ENCODE measurements at places on chromosomes 4 and X.

GRCh38 chr4:23360718-23361117, 529.1 kb downstream of the PPARGC1A start:
- no peak for DNase-seq

DNA sequence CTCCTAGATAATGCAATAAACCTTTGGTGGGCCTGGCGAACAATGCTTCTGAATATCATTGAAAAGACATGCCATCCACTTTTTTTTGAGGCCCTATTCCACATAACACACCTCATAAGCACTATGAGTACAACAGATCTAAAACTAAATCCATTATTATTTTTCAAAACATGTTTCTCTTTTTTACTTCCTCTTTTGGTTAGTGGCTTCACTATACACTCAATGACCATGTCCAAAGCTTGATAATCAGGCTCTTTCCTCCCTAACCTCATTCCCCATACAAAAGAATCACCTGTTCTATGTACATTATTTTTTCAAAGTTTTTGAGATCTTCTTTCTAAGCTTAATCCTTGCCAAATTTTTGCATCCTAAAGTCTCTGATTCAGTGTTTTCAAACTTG, 20.4 kb upstream of the NPY2R start:
- no peak for DNase-seq

- no peak for DNase-seq
Observed at GRCh38 chrX:152632445-152633097, 5.1 kb upstream of the GABRQ start.

DNA sequence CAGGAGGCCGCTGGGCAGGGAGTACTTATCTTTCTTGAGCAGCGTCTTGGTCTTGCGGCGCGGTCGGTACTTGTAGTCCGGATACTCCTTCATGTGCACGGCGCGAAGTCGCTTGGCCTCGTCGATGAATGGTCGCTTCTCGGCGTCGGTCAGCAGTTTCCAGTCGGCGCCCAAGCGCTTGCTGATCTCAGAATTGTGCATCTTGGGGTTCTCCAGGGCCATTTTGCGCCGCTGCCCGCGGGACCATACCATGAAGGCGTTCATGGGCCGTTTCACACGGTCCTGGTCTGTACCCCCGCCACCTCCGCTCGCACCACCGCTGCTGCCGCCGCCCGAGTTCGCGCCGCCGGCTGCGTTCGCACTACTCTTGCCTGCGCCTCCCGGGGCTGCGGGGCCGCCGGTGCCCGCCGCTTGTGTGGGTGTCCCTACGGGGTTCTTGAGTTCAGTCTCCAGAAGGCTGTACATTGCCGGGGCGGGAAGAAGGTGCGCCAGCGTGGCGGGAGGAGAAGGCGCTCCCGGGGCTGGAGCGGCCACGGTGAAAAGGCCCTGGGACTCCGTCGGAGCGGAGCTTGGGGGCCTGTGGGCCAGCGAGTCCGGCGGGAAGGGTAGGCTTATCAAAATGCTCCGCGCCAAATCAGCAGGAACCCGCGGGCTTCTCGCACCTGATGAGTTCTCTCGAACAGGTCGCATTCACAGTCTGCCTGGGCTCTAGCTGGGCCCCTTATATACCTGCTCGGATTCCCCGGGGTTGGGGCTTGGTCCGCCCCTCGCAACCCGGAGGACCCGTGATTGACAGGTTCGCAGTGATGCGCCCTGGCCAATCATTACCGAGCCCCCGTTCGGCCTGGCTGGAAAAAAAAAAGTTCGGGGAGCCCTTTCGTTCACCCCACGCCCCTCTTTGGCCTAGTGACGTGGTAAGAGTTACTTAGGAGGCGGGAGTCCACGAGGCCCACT, at the start of gene SOX3:
Gene SOX3, minus strand, starts transcription at position 699 of the 954 bp plus-strand sequence. Its CDS starts 9 bp downstream, at position 690.
- DNase-seq, result no peak

DNA sequence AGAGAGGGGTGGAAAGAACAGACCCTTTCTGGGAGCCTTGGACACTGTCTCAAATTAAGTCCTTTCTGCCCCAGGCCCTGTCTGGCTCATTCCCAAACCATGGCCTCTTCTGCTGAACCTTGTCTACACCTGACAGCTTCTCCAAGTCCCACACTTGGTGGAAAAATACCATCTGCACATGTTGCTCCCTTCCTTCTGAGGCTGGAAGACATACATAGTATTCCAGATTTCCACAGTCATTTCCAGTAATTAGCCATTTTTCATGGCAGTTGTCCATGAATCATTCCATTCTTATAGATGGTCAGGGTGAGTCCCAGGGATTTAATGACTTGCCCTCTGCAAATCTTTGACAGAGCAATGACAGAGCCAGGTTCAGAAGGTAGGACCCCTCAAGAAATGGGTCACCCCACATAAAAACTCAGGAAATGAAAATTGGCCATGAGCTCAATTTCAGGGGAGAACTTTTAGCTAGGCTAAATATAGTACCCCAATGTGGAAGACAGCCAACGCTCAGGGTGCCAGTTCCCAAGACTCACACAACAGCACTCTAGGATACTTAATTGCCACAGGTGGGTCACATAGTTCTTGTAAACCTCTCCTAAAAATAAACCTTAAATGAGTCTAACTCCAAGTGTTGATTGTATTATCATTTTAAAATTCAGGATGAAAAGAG, 16.2 kb upstream of the DAPP1 start:
- DNase-seq, result no peak

DNA sequence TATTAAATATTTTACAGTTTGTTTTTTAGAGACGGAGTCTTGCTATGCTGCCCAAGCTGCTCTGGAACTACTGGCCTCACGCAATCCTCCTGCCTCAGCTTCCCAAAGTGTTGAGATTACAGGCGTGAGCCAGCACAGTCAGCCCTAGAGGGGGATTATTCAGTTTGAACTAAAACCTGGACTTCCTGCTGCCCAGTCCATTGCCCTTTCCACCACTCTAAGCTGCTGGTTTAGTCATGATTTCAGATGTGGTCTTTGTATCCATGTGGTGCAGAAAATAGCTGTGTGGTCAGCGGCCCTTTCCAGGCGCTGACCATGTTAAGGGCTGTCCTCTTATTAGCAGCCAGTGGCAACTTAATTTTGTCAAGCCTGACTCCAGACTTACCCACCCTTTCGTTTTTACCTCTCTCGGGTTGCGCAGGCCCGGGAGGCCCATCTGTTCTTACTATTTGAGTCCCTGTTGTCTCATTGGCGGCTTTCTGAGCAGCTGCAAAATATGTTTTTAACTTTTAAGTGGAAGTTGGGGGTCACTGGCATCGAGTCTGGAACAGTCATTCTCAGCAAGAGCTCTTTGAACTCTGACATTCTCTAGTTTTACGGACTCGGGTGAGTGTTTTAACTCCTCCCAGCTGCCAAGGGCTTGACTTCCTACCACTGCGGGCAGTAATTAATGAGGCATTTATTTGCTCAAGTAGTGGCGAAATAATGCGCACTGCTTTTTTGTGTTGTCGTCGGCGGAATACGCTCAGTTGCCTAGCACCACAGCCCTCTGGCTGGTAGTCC, 773 bp upstream of the VMA21 start:
- DNase-seq, result peak; percentile 6

- no peak for DNase-seq
Observed at GRCh38 chrX:146934256-146934655, 119.7 kb upstream of the CXorf51A start.

- no peak for DNase-seq
Observed at GRCh38 chr4:23161787-23162186, 469.1 kb downstream of the GBA3 start.

DNA sequence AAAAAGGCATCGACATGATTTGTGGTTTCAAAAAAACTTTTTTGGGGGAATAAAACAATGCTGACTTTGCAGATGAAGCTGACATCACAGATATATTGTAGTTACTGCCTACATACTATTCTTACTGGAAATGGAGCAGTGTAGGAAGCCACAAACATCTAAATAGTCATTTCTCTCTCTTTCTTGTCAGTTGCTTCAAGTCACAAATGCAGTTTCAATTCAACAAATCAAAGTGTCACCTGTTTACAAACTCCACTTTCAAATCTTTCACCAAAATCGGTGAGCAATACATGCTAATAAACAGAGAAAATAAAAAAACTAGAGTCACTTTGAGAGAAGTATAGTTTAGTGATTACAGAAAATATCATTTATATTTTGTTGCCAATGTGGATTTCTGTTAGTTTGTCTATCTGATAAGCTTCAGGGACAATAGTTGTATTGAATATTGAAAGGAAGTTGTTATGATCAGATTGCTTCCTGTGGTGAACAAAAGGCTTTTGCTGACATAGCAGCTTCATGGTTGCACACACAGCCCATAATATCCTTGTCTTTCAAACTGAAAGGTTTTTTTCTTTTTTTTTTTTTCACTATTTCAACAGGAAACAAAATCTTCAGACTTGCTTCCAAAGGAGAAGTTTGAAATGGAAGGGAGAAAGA, 49.7 kb upstream of the PTPN13 start:
- DNase-seq, result no peak

DNA sequence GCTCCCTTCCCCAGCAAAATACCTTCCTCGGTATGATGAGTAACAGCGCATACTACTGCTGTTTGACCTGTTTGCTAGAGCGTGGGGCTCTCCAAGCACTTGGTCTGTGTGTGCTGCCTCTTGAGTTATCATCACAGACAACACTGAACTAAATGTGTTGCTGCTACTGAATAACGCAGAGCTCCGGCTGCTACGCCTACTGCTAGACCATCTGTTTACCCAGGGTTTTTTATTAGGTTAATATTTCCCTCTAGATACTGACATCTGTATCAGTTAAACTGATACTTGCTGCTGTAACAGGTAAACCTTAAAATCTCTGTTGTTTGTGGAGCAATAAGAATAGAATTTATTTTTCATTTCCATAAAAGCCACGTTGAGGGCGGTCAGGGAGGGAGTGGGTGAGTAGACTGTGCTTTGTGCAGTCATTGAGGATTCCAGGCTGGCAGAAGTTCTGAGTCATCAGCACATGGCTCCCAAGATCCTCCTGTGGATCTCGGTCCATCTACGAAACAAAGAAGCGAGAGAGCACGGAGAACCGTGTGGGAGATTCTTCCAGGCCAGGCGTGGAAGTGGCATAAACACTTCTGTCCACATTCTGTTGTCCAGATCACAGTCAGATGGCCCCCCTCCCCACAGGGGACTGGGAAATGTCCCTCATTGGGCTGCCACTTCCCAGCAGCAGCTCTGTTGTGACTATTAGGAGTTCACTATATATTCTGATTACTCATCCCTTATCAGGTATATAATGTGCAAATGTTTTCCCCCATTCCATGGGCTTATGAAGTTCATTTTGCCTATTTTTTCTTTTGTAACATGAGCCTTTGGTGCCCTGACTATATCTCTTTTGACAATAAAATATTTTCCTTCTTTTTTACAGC, 14.1 kb downstream of the GRK4 start:
- DNase-seq, result no peak

GRCh38 chrX:13235930-13236329, 83.9 kb downstream of the ATXN3L start:
- DNase-seq, result no peak

- DNase-seq, result no peak
Observed at GRCh38 chr4:22235698-22236097, 280.2 kb downstream of the ADGRA3 start.

GRCh38 chr4:108965016-108965415, 202.2 kb upstream of the ETNPPL start:
- DNase-seq, result no peak

DNA sequence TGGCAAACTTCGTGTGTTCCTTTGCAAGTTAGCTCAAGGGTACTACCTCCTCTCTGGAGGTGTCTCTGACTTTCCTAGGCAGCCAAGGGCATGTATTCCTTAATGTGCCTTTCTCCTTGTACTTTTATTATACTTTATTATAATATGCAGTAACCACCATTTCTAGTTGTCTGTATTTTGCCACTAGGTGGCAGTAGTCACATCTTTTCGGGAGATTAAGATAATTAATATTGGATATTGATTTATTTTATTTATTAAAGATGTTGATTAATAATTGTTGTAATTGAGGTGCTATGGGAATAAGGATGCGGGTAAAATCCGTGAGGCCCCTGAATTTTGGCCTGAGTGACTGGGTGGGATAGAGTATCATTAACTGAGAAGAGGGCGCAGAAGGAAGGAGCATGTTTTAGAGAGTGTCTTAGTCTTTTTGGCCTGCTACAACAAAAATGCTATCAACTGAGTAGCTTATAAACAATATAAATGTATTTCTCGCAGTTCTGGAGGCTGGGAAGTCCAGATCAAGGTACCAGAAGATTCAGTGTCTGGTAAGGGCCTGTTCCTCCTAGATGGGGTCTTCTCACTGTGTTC, 153.3 kb downstream of the TMEM164 start:
- DNase-seq, result no peak

DNA sequence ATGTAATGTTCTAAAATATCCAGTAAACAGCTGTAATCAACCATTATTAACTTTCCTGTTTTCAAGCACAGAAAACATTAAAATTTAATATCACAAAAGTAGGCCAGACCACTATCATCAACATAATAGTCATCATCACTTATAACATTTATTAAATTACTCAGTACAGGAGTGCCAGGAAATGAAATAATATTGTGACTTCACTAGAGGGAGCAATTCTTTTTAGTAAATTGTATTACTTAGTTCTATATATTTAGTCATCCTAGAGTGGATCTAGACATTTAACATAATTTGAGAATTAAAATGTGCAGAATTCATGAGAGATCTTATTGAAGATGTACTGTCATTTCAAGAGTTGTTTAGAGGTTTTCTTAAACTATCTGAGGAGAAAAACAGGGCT, 33.6 kb downstream of the PITX2 start:
- no peak for DNase-seq

DNA sequence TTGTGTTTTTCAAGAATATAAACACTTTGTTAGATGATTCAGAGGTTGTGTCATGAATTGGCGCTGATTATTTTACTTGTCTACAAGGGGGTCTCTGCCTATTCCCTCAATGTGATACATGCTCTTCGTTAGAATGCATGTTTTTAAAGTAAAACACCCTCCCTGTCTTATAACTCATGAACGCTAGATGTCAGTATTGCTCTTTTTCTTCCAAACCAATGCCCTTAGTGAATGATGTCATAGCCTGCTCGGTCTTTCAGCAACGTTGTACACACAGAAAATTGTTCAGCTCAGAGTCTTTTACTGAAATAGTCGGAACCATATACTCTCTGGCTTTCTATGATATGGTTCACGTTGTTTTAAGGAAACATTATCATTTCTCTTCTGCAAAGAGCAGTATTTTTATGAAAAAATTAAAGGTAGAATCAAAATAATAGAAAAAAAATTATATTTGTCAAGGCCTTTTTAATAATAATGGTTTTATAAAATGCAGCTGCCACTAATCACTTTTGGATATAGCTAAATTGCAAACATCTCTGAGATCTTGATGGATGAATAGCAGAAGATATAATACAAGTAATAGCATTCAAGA, 292.9 kb downstream of the TLL1 start:
- no peak for DNase-seq

- no peak for DNase-seq
Observed at GRCh38 chrX:64437665-64438064, 42.4 kb upstream of the MTMR8 start.

Measured in stimulated activated CD8-positive, alpha-beta memory T cell treated with anti-CD3 and anti-CD28 coated beads, Interleukin-12 subunit alpha, Interleukin-12 subunit beta, amount 100 ng/mL, for 1 hour (primary cell).